ENCODE measurements at places on chromosomes 7 and 10. TPM values are rescaled to one million over a fixed set of nuclear protein-coding genes. Genes with fewer than 3 reads are reported as not detected.
A peak's percentile ranks its signal among the peaks of the same experiment; 100 is the strongest.

Gene CC2D2B
- 0.29 TPM for total RNA-seq

Gene SLC26A5
- not detected for total RNA-seq

Gene HOXA10
- total RNA-seq = 12.3 TPM

- no peak for DNase-seq
These were observed 348.0 kb downstream of the SORCS1 start for GRCh38 chr10:106816318-106817085.

DNA sequence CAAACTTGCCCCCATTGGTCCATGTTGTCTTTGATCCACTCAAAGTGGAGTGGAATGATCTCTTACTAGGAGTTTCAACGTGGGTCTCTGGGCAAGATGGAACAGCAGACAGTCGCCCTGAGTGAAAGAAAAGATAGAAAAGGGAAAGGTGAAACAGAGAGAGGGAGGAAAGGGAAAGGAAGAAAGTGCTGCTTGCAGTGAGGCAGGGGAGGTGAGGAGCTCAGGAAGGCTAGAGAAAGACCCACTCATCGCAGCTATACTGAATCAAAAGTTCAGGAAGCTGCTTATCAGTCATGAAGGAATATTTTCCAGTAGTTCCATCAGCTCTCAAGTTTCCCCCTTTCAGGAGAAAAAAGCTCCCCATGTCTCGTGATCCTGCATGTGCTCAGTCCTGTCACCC is 86.9 kb downstream of the ZNF467 start:
- no peak for DNase-seq

DNA sequence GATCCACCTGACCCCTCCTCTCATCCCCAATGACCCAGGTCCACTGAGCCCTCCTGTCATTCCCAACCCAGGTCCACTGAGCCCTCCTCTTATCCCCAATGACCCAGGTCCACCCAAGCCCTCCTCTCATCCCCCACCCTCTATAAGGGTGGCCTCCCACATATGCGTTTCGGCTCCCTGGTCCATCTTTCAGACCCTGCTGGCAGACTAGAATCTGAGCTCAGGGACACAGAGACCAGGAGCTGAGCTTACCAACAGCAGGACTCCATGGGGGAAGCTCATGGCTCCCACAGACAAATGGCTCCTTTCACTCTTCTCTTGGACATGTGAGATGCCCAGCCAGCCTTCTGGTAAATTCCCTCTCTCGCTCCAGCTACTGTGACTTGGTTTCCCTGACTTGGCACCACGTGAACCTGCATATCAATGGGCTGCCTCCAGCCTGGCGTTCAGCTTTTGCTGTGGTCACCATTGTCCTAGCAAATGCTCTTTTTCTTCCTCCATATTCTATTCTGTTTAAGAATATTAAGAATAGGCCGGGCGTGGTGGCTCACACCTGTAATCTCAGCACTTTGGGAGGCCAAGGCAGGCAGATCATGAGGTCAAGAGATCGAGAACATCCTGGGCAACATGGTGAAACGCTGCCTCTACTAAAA is 24.8 kb upstream of the INPP5A start:
- DNase-seq = no peak

- no peak for DNase-seq
These were observed 69.0 kb downstream of the VIPR2 start for GRCh38 chr7:159075563-159076238.

DNA sequence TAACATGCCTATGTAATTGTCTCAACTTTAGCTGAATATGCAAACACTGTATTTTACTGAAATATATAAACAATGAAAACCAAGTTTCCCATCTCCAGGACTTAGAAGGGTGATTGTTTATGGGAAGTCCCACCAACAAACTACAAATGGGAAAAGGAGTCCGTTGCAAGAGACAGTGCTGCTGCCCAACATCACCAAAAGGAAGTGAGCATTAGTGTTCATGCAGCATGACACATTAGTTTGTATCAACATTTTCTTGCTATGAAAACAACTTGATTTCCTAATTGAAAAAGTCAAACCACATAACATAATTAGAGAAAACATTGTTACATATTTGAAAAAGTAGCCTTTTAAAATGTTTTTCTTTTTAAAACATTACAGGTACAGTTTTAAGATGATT is 138.5 kb downstream of the ZNF438 start:
- DNase-seq = no peak

DNA sequence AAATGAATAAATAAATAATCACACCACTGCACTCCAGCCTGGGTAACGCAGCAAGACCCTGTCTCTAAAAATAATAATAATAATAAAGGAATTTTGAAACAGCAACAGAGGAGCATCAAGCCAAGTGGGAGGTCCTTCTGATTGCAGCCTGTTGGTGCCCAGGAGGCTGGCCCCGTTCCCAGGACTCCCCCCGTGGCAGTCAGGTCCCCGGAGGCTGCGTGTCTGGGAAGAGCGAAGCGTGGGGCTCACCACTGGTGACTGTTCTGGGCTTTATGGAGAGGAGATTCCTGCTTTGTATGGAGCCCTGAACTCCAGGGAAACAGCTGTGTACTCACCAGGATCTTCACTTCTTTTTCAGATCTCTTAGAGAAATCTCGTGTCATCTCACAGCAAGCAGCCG is 19.3 kb upstream of the MYH16 start:
- DNase-seq = no peak

- DNase-seq = peak; percentile 20
These were observed 122.7 kb downstream of the SFMBT2 start for GRCh38 chr10:7288060-7288690.
